ENCODE measurements at places on chromosomes 2 and 18. TPM values are rescaled to one million over a fixed set of nuclear protein-coding genes. Genes with fewer than 3 reads are reported as not detected.

Gene ALK
- total RNA-seq, result not detected

GRCh38 chr18:31209041-31209440 is 46.4 kb upstream of the DSC1 start:
- no peak for DNase-seq

GRCh38 chr18:5370332-5370731 is 74.8 kb upstream of the ZBTB14 start:
- DNase-seq, result no peak

Gene ZEB2
- 19.3 TPM for total RNA-seq

Gene ESPNL
- 1.7 TPM for total RNA-seq

Gene GALNT14
- total RNA-seq, result 0.55 TPM

- no peak for DNase-seq
Observed at GRCh38 chr2:80377071-80377470, 72.5 kb upstream of the LRRTM1 start.

DNA sequence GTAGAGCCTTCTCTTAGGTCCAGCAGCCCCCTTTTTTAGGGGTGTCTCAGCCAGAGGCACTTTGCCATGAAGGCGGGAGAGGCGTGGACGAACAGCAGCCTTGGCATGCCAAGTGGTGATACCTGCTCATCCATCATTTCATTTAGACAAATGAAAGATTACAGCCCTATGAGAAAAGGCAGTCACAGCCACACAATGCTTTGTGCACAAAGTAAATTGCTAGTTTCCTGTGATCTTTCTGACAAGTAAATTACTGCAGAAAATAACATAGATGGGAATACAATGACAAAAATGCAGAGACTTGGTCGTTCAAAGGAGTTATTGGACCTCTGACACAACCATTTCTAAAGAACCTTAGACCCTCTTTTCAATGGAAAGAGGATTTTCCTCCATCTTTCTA is 94.9 kb downstream of the RND3 start:
- DNase-seq, result no peak

- no peak for DNase-seq
Observed at GRCh38 chr18:37420315-37420880, 145.2 kb downstream of the CELF4 start.

Gene THAP4
- total RNA-seq, result 29.1 TPM

DNA sequence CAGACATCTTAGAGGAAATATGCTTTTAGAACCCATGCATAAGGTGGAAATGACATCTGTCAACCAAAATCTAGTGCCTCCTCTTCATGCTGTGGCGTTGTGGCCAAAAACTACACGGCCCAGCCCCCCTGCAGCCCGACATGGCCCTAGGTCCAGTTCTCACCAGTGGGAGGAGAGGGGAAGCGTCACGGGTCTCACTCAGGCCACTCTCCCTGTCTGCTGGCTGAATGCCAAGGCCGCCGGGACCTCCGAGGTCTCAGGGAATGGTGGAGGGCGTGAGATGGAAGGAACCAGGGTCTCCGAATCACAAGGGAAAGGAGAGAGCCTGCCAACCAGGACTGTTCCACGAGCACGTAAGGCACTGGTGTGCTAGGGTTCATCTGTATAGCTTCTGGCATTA is 361.0 kb downstream of the ANAPC1 start:
- DNase-seq, result no peak

- no peak for DNase-seq
Observed at GRCh38 chr2:27281442-27281841, 787 bp upstream of the TRIM54 start.

GRCh38 chr18:22185771-22186386 is 16.5 kb downstream of the GATA6 start:
- no peak for DNase-seq

Gene MROH2A
- 6.6 TPM for total RNA-seq

DNA sequence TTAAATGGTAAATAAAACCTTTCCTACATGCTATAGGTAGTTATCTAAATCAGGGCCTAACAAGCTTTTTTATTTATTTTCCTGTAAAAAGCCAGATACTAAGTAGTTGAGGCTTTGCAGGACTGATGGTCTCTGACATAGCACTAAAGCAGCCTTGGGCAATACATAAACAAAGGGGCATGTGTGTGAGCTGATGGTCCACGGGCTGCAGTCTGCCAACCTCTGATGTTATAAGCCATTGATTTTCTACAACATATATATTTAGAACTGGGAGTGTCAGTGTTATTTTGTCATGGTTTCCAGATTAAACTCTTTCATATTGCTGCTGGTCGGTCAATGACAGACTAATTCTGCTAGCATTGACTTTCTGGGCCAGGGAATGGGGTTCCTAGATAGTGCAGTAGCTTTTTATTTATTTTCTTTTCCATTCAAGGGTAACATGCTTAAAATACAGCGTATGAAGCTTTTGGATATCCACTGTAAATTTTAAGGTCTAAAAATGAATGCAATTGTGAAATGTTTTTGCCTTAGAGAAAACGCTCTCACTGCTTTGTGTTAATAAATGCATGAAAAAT is 134.0 kb downstream of the NEDD4L start:
- DNase-seq, result no peak

DNA sequence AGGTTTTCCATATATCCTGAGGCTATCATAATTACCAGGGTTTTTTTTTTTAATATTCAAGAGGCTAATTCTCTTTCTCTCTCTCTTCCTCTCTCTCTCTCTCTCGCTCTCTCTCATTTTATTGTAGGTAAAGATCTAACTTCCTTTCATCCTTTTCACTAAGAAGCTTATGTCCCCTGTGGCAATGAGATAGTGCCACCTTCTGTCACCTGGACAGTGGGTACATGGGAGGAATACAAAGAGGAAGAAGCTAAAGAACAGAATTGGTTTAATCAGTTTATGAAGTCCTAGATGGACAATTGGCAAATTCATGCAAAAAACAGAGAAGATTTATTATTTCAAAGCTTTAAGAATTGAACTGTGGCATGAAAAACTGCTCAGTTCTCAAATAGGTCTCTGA is 1582.3 kb upstream of the TMEFF2 start:
- DNase-seq, result no peak

DNA sequence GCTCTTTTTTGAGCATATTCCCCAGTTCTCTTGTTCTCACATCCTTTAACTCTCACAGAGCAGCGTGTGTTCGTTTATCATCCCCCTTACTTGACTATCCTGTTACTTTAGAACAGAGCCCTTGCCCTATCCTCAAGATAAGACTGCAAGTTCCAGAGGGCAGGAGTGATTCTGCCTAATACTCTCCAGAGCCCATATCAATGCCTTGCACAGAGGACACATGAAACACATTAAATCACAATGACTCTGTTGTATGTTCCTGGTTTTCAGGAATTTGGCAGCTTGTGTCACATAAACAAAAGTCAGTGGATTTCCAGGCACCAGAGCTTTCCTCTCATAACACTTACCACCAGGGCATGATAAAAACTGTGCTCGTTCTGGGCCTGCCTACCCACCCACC is 156.7 kb downstream of the RNF144A start:
- no peak for DNase-seq

Gene RBMS1
- total RNA-seq, result 9.3 TPM

Gene TDRD15
- 0.93 TPM for total RNA-seq

DNA sequence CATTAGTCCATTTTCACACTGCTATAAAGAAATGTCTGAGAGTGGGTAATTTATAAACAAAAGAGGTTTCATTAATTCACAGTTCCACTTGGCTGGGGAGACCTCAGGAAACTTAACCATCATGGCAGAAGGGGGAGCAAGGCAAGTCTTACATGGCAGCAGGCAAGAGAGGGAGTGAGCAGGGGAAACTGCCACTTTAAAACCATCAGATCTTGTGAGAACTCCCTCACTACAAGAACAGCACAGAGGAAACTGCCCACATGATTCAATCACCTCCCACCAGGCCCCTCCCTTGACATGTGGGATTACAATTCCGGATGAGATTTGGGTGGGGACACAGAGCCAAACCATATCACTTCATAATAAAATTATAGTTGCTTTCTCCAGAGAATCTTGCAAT is 365.5 kb upstream of the ID2 start:
- no peak for DNase-seq

DNA sequence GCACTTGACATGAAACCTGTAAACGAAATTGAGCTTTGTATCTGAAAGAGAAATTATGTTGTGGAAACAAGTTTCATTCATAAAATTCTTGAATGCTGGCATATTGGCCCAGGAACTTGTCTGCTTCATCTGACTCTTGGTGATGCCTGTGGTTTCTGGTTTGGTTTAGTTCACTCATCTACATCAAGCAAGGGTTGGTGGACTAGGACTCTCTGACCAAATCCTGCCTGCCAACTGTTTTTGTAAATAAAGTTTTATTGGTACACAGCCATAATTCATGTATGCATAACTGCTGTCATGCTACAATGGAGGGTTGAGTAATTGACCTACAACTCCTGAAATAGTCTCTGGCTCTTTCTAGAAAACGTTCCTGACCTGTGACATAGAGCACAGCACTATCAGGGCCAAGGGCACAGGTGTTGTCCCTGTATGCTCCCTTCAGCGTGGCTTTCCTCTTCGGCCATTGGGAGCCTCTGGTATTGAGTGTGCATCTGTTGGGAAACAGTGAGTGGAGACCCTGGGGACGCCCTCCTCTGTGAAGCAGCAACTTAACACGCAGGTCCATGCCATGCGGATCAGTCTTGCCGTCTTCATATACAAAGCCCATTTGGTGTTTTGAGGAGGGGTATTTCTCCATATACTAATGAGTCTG is 226.3 kb downstream of the SH3RF3 start:
- peak; percentile 30 for DNase-seq

Gene IL36RN
- total RNA-seq, result not detected

- no peak for DNase-seq
Observed at GRCh38 chr2:104028061-104028460, 825.9 kb upstream of the POU3F3 start.

All from left lobe of liver (tissue), 2 donors.